ENCODE measurements at places on chromosomes 1 and 21.

DNA sequence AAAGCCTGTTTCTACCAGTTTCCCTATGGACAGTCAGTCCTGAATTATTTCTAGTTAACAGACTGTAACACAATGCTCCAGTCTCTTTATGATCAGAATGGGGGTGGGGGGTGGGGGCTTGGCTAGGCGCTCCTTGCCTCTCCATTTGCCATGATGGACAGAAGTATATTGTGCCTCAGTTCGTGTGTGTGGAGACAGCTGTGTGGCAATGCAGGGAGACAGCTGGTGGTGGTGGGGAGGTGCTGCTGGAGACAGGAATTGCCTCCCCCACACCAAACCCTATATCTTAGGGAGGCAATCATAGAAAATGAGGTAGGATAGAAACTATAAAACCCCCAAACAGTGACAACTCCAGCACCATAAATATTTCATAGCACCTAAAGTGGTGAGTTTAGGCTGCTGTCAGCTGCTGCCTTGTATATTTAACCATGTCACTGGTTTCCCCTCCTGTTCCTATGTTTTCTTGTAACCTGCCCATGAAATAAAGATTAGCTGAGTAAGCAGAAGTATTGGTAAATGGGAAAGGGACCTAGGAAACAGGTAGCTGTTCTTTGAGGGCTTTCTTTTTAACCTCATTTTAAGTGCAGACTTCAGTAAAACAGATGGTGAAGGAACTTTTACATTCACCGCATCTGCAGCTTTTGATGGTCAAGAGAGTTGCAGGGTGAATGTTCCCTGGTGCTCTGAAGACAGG is 3.4 kb downstream of the PLXNA2 start:
- DNase-seq = no peak

- no peak for DNase-seq
Measured at GRCh38 chr1:176315519-176316220, 108.6 kb upstream of the COP1 start.

DNA sequence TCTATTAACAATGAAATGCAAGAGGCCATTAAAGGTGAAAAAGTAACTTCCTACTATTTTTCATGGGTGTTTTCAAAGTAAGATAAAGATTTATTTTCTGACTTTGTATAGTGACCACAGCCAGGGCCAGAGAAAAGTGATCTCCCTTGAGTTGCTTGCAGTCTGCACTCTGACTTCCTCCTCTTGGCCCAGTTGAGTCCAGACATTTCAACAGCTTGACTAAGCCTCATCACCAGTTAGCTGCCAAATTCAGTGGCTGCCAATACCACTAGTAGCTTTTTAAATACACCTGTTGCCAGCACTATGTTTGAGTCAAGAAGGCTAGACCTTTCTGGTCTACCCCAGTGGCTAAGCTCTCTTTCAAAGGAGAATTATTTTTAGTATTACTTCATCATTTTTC is 3.7 kb upstream of the NEK7 start:
- peak; percentile 16 for DNase-seq

- peak; percentile 42 for DNase-seq
Measured at GRCh38 chr1:72366466-72366865, 84.1 kb upstream of the NEGR1 start.

DNA sequence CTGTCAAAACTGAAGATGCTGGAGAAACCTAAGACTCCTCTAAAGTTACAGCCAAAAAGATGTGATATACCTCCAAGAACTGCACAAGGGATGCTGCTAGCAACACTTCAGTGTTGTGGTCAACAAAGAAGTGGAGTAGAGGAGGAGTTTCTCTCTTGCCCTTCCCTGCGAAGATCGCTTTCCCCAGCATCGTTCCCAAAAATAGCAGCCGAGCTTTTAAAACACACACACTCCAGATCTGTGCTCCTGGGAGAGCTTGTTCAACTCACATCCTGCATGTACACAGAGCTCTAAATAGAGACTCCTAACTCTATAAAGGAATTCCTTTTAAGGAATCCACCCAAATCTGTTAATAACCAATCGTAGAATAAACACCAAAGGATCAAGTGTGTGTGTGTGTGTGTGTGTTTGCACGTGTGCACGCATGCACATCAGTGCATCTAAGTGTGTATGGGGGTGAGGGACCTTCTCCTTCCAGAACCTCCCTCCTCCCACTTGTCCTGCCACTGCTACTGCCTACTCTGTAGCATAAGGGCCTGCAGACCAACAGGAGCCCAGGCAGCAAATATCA is 58.5 kb downstream of the PSMG1 start:
- DNase-seq = no peak

DNA sequence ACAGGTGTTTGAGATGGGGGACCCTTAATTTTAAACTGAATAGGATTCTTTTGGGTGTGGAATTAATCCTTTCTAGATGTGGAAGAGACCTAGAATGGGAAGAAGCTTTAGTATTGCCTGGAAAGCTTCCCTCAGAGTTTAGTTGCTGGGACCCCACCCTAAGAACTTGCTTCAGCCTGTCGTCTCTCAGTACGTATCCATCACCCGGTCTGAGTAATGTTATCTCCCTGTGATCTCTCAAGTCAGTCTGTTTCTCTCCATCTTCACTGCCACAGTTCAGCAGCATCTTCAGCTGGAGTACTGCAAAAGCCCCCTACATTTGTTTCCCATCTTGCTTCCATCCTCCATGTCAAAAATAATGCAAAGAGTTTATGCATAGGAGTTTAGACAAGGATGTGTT is 28.9 kb downstream of the CNST start:
- no peak for DNase-seq

GRCh38 chr1:164466429-164466828 is 92.6 kb upstream of the PBX1 start:
- no peak for DNase-seq

DNA sequence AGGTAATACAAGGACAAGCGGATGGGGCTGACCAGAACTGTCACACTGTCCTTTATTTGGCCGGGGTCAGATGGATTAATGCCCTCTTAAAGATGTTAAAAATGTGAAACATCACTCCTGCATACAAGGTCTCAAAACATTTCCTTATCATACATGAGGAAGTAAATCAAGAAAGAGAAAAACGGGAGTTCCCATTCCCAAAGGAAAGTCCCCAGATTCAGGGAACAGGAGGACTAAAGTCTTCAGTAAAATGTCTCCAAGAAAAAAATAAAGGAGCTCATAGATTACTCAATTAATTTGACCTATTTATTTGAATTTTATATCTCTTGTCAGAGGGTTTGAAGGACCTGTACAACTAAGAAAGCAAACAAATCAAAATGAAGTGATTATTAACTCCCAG is 13.4 kb upstream of the HSD11B1 start:
- no peak for DNase-seq
